Posterior cingulate gyrus (tissue), 11 donors: ENCODE measurements at places on chromosomes 2 and 18.

DNA sequence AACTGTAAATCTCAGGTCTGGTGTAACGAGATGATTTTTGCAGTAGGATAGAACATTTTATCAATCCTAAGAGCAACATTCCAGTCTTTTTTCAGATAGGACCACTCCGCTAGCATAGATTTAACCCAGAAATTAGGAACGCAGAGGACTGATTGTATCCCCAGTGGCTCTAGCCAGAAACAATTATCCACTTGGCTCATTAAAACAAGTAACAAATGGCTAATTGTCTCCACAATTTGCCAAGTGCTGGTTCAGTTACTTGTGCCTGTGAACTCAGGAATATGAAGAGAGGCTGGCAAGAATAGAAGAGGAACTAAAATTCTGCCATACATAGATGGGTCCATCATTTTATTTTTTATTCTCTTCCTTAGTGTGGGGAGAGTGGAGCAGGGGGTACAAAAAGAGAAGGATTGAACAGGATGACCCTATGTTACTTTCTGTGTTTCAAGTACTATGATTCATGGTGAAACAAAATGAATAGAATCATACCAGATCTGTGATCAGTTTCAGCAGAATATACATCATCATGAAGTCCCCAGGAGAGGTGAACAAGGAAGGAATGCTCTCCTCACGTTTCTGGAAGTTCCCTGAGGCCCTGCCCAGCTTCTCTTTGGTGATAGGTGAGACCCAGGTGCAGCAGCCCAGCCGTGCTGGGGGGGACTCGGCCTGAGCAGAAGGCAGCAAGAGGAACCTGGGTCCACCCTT, 121.6 kb downstream of the ARL4C start:
- DNase-seq = no peak

GRCh38 chr18:23135550-23136325, 453 bp downstream of the CABLES1 start:
- no peak for DNase-seq

DNA sequence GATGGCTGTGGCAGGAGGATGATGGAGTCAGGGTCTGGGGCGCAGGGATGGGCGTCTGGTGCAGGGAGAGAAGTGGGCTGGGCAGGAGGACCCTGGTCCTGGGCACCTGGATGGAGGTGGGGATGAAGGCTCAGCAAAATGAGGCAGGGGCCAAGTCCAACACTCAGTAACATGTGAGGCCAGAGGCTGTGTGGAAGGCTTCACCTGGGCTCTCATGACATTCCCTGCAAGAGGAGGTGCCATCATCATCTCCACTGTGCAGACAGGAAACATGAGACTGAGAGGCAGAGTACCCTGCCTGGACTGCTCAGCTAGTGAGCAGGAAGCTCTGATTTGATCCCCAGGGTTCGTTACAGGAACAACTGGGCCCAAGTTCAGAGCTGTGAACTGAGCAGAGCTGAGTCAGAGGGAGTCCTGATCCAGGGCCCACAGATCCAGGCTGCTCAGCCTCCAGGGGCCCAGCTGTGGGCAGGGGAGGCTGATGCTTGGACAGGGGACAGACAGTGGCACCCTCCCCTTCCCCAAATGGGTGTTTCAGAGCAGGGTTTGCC, 36.9 kb downstream of the HJURP start:
- DNase-seq = no peak

- DNase-seq = no peak
Measured at GRCh38 chr2:88563129-88563528, 64.1 kb downstream of the EIF2AK3 start.

- no peak for DNase-seq
Measured at GRCh38 chr2:165827016-165827920, 33.2 kb upstream of the GALNT3 start.

DNA sequence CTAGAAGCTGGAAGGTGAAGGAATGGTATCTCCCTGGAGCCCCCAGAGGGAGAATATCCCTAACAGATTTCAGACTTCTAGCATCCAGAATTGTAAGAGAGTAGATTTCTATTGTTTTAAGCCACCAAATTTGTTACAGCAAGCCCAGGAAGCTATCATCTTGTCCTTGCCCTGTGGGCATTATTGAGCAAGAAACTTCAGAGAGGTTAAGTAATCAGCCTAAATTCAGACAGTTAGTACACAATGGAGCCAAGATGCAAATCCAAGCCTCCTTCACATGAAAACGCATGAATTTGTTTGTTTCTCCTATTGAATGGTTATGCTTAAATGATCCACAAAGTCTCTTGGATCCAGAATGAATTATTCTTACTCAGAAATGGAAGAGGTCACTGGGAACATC, 55.2 kb upstream of the TRIB2 start:
- no peak for DNase-seq

DNA sequence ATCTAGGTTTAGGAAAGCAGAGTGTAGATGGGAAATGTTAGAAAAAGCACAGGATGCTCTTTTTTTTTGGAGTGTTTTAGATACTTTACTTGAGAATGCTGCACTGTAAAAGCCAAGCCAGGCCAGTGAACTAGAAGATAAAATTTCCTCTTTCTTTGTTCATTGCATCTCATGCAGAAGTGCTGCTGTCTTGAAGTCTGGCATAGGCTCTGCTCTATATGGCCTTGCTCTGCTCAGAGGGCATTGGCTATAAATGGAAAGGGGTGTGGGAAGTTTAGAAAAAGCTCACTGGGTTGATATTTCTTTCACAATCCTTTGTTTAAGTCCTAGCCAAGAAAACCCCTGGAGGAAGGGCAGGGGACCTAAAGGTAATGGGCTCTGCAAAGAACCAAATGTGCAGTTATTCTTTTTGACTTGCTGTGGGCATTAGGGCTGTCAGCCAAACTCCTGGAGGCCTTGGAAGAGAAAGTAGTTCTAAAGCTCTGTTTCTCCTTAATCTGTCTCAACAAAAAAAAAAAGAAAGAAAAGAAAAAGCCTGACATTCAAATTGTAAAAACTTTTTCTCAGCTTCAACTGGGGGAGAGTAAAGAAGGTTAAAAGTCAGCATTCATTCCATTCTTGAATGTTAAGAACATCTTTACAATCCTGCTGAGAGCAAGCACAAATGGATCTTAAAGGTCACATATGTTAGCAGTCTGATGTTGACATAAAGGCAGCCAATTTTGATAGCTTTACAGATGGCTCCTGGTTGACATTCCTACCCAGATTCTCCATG, 338.3 kb downstream of the GULP1 start:
- no peak for DNase-seq

GRCh38 chr2:66534461-66534860, 99.5 kb downstream of the MEIS1 start:
- DNase-seq = no peak

GRCh38 chr2:240722796-240723735, 31.4 kb downstream of the AQP12A start:
- DNase-seq = no peak

DNA sequence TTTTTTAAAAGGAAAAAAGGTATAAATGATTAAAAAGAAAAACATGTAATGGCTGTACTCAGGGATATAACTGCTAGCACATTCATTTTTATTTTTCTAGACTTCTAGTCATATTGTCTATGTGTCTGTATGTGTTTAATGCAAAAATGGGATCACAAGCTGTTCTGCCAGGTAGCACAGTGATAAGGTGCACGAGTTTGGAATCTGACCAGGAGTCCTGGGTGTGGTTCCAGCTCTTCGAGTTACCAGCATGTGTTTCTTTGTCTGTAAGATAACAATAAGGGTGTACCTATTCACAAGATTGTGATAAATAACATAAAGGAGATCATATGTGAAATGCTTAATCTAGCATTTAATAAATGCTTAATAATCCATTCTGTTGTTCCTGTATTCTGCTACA, 145.3 kb downstream of the PKP4 start:
- DNase-seq = no peak

DNA sequence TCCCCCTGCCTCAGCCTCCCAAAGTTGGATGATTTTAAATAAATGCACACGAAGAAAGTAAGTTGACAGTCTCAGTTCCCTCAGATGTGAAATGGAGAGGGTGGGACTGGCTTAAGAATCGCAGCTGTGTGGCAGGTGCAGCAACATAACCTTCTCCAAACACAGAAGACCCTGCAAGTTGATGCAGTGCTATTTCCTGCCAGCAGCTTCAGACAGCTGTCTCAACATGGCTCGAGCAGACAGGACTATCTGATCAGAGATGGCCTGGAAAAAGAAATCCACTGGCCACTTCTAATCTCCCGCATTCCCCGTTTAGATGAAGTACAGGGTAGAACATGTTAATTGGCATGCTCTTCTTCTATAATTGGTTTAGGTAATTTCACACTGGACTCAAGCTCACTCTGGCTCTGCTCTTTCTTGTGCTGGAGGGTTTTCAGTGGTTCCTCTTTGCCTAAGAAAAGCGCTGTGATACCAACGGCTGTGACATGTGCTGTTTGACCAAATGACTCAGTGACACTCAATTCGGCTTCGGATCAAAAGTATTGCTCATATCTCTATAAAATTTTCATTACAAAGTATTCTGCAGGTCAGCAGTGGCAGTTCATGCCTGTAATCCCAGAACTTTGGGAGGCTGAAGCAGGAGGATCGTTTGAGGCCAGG, 40.2 kb downstream of the MYOM1 start:
- no peak for DNase-seq

GRCh38 chr18:70423988-70424387, 135.1 kb downstream of the SOCS6 start:
- no peak for DNase-seq

- DNase-seq = no peak
Measured at GRCh38 chr2:166372046-166372445, 3.7 kb downstream of the SCN9A start.

GRCh38 chr18:69226971-69227370, 173.7 kb upstream of the DOK6 start:
- no peak for DNase-seq

GRCh38 chr2:129192117-129192516, 787.3 kb upstream of the RAB6C start:
- no peak for DNase-seq

- DNase-seq = peak; percentile 49
Measured at GRCh38 chr2:29920130-29920577, 1.2 kb downstream of the ALK start.

DNA sequence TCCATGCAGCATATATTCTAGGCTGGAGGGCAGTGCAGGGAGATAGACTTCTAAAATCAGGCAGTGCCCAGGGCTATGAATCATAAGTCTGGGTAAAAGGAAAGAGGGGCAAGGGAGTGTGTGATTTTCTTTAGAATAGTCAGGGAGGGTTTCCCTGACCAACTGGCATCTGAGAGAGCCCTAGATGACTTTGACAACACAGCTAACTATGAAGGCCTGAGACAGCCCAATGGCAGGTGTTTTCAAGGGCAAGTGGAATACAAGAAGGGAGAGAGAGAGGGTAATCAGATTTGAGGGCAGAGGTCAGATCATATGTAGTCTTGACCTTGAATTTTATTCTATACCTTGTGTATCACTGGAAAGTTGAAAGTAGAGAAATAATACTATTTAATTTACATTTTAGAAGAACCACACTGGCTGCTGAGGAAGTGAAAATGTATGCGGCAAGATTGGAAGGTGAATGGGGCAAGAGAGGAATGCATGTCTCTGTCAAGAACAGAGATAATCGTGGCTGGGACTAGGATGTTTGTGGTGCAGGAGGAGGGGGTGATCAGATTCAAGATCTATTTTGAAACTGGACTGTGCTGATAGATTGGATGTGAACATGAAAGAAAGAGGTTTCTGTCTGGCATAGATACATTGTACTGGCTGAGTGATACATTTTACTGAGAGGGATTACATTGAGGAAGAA, 1.9 kb upstream of the ITGB6 start:
- no peak for DNase-seq

DNA sequence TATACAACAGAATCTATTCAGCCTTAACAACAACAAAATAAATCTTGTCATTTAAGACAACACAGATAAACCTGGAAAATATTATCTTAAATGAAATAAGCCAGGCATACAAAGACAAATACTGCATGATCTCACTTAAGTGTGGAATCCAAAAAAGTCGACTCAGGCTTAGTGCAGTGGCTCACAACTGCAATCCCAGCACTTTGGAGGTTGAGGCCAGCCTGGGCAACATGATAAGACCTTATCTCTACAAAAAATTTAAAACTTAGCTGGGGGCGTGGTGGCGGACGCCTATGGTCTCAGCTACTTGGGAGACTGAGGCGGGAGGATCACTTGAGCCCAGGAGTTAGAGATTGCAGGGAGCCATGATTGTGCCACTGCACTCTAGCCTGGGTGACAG, 75.2 kb upstream of the RNU4ATAC start:
- no peak for DNase-seq

DNA sequence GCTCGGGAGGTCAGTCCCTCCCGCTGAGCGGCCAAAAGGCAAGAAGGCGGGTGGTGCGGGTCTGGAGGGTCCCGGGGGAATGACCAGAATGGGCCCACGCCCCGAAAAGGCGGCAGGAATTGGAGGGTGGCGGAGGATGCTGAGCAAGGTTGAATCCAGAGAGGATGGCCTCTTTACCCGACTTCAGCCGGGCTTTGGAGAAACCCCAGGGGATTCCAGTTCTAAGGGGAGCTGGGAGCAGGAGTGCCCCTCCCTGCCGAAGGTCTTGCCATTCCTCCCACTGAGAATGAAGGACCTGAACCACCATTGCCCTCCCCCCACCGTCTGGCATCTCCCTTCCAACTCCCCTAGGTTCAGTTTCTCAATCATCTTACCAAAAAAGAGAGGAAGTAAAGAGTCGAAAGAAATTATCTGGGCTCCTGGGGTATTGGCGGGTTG, 38.9 kb upstream of the ATP6V1B1 start:
- DNase-seq = no peak

GRCh38 chr2:207926133-207926988, 99.0 kb downstream of the PLEKHM3 start:
- DNase-seq = no peak

- no peak for DNase-seq
Measured at GRCh38 chr2:72145658-72146329, 1.9 kb downstream of the CYP26B1 start.

DNA sequence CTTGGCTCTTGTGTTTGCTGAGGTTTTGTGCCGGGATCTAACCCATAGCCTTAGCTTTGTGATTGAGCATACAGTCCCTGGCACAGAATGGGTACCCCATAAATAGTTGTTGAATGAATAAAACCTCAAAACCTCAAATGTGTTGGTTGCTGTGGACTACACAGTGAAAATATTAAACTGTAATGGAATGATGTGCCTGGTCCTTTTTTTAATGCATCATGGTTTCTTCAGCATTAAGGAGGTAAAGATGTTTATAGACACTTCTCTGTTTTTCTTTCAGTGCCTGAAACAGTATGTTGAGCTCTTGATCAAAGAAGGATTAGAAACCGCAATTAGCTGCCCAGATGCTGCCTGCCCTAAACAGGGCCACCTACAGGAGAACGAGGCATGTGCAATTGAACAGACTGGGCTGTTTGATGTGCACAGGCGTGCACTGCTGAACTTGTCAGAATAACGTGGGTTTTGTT, 97.0 kb downstream of the RNF144A start:
- no peak for DNase-seq

- DNase-seq = no peak
Measured at GRCh38 chr2:58584606-58585118, 343.5 kb upstream of the FANCL start.

- DNase-seq = no peak
Measured at GRCh38 chr2:28444956-28445355, 50.9 kb upstream of the PLB1 start.
